ENCODE measurements at places on chromosomes 12 and 14.

DNA sequence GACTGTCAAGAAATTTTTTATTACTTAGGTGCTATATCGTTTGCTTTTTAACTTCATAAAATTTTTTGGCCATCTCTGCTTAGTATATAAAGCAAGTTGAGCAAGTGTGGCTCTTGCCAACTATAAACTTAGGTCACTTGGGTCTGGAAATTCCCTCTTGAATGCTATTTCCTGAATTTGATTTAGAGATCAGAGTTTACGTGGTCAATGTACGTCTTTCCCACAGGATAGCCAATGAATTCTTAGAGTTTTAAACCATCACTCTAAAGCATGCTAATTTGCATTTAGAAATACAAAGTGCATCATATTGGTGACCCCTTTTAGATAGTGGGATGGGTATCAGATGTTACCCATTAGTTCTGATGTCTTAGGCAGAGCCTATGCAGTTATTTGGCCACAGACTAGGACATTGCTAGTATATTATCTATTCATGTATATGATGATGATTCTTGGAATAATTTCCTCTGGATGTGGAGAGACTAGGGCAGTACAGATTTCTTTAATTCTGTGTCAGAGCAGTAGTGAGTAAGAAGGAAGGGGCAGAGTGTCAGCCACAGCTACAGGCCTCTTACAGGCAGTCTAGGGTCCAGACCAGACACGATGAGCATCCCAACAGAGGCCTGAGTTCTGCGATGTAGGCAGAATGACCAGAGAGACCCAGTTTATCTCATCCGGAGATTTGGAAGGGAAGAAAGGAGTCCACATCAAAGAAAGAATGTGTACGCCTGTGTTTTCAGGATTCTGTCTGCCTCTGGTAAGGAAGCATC is 30.3 kb downstream of the SCN8A start:
- DNase-seq = no peak

GRCh38 chr12:124498275-124499189 is 68.9 kb downstream of the NCOR2 start:
- DNase-seq = no peak

DNA sequence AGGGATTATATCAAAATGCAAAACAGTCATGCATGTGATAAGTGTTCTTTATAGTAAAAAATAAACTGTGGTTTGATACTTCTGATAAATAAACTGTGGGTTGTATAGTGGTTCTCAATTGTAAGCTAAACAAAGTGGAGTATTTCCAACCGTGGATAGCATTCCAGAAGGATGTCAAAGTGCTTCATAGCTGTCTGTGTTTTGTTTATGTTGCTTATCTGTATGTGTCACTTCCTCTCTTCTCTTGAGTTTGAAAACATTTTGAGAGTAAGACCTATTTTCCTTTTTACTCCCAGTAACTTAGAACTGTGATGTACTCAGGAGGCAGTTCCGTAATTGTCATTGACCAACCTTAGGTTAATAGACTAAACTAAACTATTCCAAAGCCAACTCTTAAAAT is 415.8 kb downstream of the TMTC2 start:
- DNase-seq = no peak

- no peak for DNase-seq
Measured at GRCh38 chr14:70183991-70184390, 4.8 kb downstream of the SLC8A3 start.

Data from cortex of kidney (tissue), 1 donor.